GM10248 (cell line): ENCODE measurements at places on chromosomes 5 and 9.

GRCh38 chr9:94911211-94911610 is 184.7 kb downstream of the AOPEP start:
- DNase-seq: no peak

GRCh38 chr5:116476897-116477537 is 97.6 kb downstream of the SEMA6A start:
- no peak for DNase-seq

DNA sequence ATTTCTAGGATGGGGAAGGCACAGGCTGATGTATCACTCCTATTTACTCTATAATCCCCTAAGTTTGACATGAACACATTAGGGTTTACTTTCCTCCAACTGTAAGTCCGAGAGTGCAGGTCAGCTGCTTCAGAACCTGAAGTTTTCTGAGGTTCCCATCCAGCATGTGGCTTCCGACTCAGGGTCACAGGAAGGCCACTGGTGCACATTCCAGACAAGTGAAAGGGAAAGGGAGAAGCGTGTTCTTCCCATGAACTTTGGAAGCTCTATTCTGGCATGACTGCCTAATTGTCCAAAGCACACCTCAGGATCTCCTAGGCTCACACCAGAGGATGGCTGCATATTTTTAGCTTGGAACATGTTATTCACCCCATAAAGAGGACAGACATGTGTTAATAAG is 602.6 kb downstream of the SEMA5A start:
- no peak for DNase-seq

- DNase-seq: no peak
These were observed 41.0 kb downstream of the FGD3 start for GRCh38 chr9:92988215-92988768.

GRCh38 chr5:178525906-178526732 is 64.1 kb downstream of the COL23A1 start:
- no peak for DNase-seq

- DNase-seq: no peak
These were observed 202.1 kb downstream of the FBXL7 start for GRCh38 chr5:15702102-15702501.

- no peak for DNase-seq
These were observed 384.8 kb downstream of the ELAVL2 start for GRCh38 chr9:23441275-23441674.

DNA sequence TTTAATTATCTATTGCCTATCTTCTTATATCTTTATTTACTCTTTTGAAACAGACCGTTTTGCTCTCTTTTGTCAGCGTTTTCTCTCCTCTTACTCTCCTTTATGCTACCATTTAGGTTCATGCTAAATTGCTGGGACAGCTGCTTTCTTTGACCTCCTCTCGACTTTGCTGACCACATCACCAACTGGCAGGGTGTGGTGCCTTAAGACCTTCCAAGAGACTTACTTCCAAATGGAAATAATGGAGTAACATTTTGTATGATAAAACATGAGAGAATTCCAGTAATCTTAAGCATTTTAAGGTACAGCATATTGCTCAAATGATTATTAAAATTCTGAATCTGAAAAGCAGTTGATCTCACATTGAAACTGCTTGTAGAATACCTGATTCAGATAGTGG is 71.5 kb upstream of the MEF2C start:
- no peak for DNase-seq

GRCh38 chr5:58080573-58080972 is 379.3 kb downstream of the PLK2 start:
- no peak for DNase-seq

- DNase-seq: peak; percentile 71
These were observed 93.2 kb downstream of the ZFAND5 start for GRCh38 chr9:72271613-72272478.

GRCh38 chr5:90022002-90022710 is 387.4 kb downstream of the CETN3 start:
- DNase-seq: no peak

- no peak for DNase-seq
These were observed 129.5 kb upstream of the GAS1 start for GRCh38 chr9:87076825-87077224.

DNA sequence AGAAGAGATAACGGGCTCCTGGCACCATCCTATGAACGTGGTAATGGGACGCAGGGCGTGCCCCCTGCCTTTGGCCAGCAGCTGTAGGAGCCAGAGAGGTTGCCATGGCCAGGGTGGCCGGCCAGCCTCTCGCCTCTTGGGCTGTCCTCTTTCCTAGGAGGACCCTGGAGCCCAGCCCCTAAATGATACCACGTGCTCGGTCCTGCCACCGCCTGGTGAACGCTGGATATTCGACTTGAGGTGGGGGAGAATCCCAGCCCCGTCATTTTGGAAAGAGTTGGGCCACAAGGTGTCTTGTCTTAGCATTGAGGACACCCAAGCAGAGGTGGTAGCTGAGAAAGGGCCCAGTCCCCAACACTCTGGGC is 391 bp upstream of the NRG2 start:
- peak; percentile 47 for DNase-seq
